Adrenal gland (tissue), 19 donors: ENCODE measurements at places on chromosomes 6 and 20. TPM values are rescaled to one million over a fixed set of nuclear protein-coding genes. Genes with fewer than 3 reads are reported as not detected.

ZNF165 gene
- 3.9 TPM for total RNA-seq

GRCh38 chr6:25899580-25900408 is 25.8 kb upstream of the SLC17A3 start:
- no peak overlapping the region for H3K4me3 ChIP-seq
- no peaks in the 10 kb centered on the region for H3K4me1 ChIP-seq
- no peaks in the 10 kb centered on the region for H3K27me3 ChIP-seq
- peak; percentile 20 for DNase-seq
- no peaks in the 10 kb centered on the region for H3K36me3 ChIP-seq
- no peak overlapping the region for H3K27ac ChIP-seq

VWA7 gene
- 0.32 TPM for total RNA-seq

SRXN1 gene
- total RNA-seq = 203 TPM

DNA sequence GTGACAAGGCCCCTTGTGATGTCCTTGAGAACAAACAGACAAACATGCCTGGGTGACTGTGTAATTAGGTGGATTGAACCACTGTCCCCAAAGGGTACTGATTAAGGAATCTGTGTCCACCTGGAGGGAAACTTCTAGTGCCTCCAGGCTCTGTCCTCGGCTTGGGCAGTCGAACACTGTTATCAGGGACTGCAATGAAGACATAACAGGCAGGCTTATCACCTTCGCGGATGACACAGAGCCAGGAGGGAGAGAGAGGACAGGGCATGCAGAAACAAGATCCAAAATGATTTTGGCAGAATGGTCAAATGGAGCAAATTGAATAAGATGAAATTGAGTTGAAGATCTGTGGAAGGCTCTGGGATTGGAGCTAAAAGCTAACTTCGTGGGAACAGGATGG is 60.9 kb upstream of the ZFAND3 start:
- no peak overlapping the region for H3K27ac ChIP-seq
- H3K27me3 ChIP-seq = no peaks in the 10 kb centered on the region
- H3K4me1 ChIP-seq = no peaks in the 10 kb centered on the region
- H3K4me3 ChIP-seq = no peak overlapping the region
- DNase-seq = no peak

- no peaks in the 10 kb centered on the region for H3K27me3 ChIP-seq
- no peak overlapping the region for H3K27ac ChIP-seq
- no peak overlapping the region for H3K4me3 ChIP-seq
- peaks cover 23% of the 10 kb centered on the region for H3K4me1 ChIP-seq
- DNase-seq = no peak
These were observed 125.1 kb upstream of the BTBD3 start for GRCh38 chr20:11792568-11792953.

GRCh38 chr20:24483435-24484080 is 14.1 kb downstream of the SYNDIG1 start:
- no peak overlapping the region for H3K27ac ChIP-seq
- no peaks in the 10 kb centered on the region for H3K4me1 ChIP-seq

DNA sequence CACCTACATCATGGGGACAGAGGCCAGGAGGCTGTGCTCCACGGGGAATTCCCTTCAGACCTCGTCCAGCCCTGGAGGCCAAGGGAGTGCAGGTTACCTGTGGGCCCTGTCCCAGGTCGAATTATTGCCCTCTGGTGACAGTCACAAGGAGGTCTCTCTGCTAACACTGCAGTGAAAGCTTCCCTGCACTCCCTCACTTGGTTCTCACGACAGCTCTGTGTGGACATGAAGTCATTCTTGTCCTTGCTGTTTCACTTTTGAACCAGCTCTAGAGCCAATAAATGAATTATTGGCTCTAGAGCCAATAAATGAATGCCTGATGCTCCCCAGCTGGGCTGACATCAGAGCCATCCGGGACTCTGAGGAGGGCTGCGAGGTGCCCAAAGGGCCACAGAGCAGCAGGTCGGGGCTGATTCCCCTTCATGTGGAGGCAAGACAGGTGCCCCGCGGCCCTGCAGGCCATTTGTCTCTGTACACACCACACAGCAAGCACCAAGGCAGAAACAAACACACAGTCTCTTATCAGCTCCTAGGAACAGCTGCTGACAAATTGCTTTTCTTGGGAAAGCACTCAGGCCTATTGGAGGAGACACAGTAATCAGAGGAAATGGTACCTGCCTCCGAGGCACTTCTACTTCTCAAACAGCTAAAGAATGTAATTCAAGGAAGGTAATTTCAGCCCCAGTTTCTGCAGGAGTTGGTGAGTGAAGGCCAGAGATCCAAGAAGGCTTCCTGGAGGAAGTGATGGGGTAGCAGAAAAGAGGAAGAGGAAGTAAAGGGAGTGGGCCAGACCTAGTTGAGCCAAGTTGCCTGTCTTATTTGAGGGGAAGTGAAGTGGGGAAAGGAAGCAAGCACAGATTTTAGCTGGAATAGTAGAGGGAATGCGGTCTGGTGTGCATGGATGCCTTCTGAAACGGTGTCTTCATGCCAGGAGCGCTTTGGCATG is 27.5 kb upstream of the TBXT start:
- no peaks in the 10 kb centered on the region for H3K4me1 ChIP-seq
- no peak overlapping the region for H3K27ac ChIP-seq
- no peaks in the 10 kb centered on the region for H3K36me3 ChIP-seq
- H3K27me3 ChIP-seq = no peaks in the 10 kb centered on the region
- H3K4me3 ChIP-seq = no peak overlapping the region

- no peak overlapping the region for H3K27ac ChIP-seq
- DNase-seq = peak; percentile 71
- no peaks in the 10 kb centered on the region for H3K27me3 ChIP-seq
- no peak overlapping the region for H3K4me3 ChIP-seq
These were observed 2.4 kb upstream of the MCM3 start for GRCh38 chr6:52286798-52287432.

ZC3H12D gene
- 0.44 TPM for total RNA-seq

- no peaks in the 10 kb centered on the region for H3K27me3 ChIP-seq
- H3K27ac ChIP-seq = no peak overlapping the region
- peaks cover 10% of the 10 kb centered on the region for H3K4me1 ChIP-seq
- no peak overlapping the region for H3K4me3 ChIP-seq
These were observed 8.8 kb upstream of the C20orf203 start for GRCh38 chr20:32682508-32682987.
